A549 treated with CpdA at 1 μM for 4 hours (cell line): ENCODE measurements at places on chromosomes 2 and 18. TPM values are rescaled to one million over a fixed set of nuclear protein-coding genes. Genes with fewer than 3 reads are reported as not detected.

CNGA3 gene
- not detected in 5 replicates for total RNA-seq

TXNDC9 gene
- 37.2 to 50.7 TPM (median 39.1 TPM) in 5 replicates for total RNA-seq

RPE gene
- total RNA-seq = 61.7 to 75.1 TPM (median 67.4 TPM) in 5 replicates

MYCN gene
- total RNA-seq = not detected in 5 replicates

GREB1 gene
- 2.4 to 3.1 TPM (median 2.6 TPM) in 5 replicates for total RNA-seq

LDLRAD4 gene
- 1.6 to 2.7 TPM (median 1.7 TPM) in 5 replicates for total RNA-seq

MC4R gene
- not detected in 5 replicates for total RNA-seq

RNF103 gene
- total RNA-seq = 30.9 to 40.0 TPM (median 37.8 TPM) in 5 replicates

RUFY4 gene
- not detected in 5 replicates for total RNA-seq

CD8B2 gene
- total RNA-seq = not detected in 5 replicates

BOLL gene
- total RNA-seq = not detected in 5 replicates

CXCR1 gene
- not detected in 5 replicates for total RNA-seq

VIT gene
- total RNA-seq = not detected in 5 replicates

CNTNAP5 gene
- not detected in 5 replicates for total RNA-seq

LHCGR gene
- not detected in 5 replicates for total RNA-seq

LYPD6B gene
- not detected in 5 replicates for total RNA-seq

SOWAHC gene
- 16.3 to 18.9 TPM (median 17.6 TPM) in 5 replicates for total RNA-seq

VPS54 gene
- total RNA-seq = 14.0 to 17.1 TPM (median 15.5 TPM) in 5 replicates

EFEMP1 gene
- 30.5 to 60.6 TPM (median 41.0 TPM) in 5 replicates for total RNA-seq

DNER gene
- 5.0 to 8.5 TPM (median 6.4 TPM) in 5 replicates for total RNA-seq

PLCL1 gene
- total RNA-seq = not detected in 5 replicates

TNFRSF11A gene
- total RNA-seq = 6.5 to 9.0 TPM (median 7.7 TPM) in 5 replicates

B4GALT6 gene
- 6.6 to 10.7 TPM (median 7.9 TPM) in 5 replicates for total RNA-seq

FEV gene
- total RNA-seq = 0.08 TPM in 1 of 5 replicates, not detected in the others

KCNG2 gene
- not detected in 5 replicates for total RNA-seq

RTTN gene
- total RNA-seq = 4.1 to 6.5 TPM (median 6.0 TPM) in 5 replicates

ERFE gene
- total RNA-seq = 6.3 to 8.2 TPM (median 6.9 TPM) in 5 replicates

IL36RN gene
- total RNA-seq = 0.03 to 0.07 TPM (median 0.06 TPM) in 4 of 5 replicates, not detected in the other

HOXD8 gene
- total RNA-seq = 4.5 to 6.6 TPM (median 5.4 TPM) in 5 replicates

POMC gene
- not detected in 5 replicates for total RNA-seq

NEURL3 gene
- total RNA-seq = 1.3 to 2.9 TPM (median 1.7 TPM) in 5 replicates

COPS9 gene
- 239 to 305 TPM (median 293 TPM) in 5 replicates for total RNA-seq

NEU4 gene
- total RNA-seq = 0.14 to 0.45 TPM (median 0.31 TPM) in 5 replicates

MEP1B gene
- 0.07 to 0.27 TPM in 2 of 5 replicates, not detected in the others for total RNA-seq

ASAP2 gene
- 27.8 to 37.4 TPM (median 34.4 TPM) in 5 replicates for total RNA-seq

INHA gene
- total RNA-seq = 0.20 to 0.63 TPM (median 0.43 TPM) in 5 replicates

STPG4 gene
- total RNA-seq = 0.12 TPM in 1 of 5 replicates, not detected in the others
